ENCODE measurements at places on chromosomes 1 and 21. TPM values are rescaled to one million over a fixed set of nuclear protein-coding genes. Genes with fewer than 3 reads are reported as not detected.

The FAM72D gene
- total RNA-seq: 0.52 TPM

The PM20D1 gene
- total RNA-seq: 0.26 TPM

The HSPA6 gene
- 5.8 TPM for total RNA-seq

The ANXA9 gene
- total RNA-seq: 25.1 TPM
